ENCODE measurements at places on chromosomes 1 and 21. TPM values are rescaled to one million over a fixed set of nuclear protein-coding genes. Genes with fewer than 3 reads are reported as not detected.

GRCh38 chr1:29201595-29202051 lies 19.9 kb upstream of the SRSF4 start:
- no peak for DNase-seq

The ETV3 gene
- total RNA-seq: 27.0 TPM

The SPRR2B gene
- total RNA-seq: not detected

GRCh38 chr1:230028602-230029223 lies 38.3 kb upstream of the GALNT2 start:
- DNase-seq: no peak

The CAPN8 gene
- not detected for total RNA-seq

DNA sequence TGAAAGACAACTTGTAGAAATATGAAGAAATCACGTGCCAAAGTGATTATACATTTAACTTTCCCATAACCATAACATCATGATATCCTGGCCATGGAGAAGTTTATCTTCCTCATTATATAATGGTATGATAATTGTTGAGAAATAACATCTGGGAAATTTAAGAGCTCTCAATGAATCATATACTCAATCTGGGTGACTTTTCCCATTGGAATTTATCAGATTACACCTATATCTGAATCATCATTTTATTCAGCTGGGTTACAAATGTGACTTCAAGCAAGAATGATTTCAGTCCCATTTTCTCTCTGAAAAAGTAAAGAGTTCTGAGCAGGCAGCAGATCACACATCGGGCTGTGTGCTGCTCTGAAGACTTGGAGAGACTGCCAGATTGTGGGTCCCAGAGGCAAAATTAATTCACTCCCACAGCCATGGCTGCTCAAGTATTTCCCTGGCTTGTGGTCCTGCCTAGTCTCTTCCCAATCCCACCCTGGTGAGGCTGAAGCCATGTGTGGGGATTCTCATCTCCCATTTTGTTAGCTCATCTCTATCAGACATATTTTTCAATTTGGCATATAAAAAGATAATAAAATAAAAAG lies 278.0 kb downstream of the MRPL39 start:
- DNase-seq: no peak

DNA sequence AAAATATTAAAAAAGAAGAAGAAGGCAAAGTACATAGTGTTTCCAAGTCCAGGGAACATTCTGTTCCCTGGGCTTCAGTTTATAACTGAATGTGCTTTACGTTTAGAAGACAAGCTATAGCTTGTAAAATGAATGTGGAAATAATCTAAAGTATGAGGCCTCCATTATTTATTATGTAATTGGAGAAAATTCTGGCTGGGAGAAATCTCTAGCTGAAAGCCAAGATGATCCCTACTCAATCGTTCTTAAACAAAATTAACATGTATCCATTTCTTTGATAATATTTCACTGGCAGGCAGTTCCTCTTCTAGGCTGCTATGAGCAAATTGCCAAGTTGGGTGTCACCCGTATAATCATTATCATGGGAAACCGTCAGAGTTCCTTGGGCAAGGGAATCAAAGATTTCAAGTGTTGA lies 52.2 kb upstream of the ETS2 start:
- no peak for DNase-seq

GRCh38 chr21:17768840-17769446 lies 50.2 kb downstream of the C21orf91 start:
- no peak for DNase-seq

DNA sequence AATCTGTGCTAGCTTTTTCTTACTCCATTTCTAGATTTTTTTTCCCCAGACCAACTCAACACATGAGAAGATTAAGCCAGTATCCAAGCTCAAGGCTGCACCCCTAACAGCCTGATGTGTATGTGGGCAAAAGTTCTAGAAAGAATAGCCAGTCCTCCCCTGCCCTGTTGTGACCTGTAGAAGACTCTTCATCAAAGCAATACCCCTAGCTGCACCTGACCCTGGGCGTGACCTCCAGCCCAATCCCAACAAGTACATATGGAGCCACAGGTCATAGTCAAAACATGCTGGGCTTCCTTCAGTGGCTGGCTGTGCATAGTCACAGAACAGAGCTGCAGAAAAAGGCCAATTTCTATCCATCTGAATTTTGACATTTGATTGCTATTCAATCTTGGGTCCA lies 72.5 kb downstream of the ATP1A1 start:
- no peak for DNase-seq

The C1QA gene
- total RNA-seq: not detected

The DAB1 gene
- not detected for total RNA-seq

The FCER1G gene
- 7.4 TPM for total RNA-seq

The ATP6V1G3 gene
- total RNA-seq: 0.56 TPM

DNA sequence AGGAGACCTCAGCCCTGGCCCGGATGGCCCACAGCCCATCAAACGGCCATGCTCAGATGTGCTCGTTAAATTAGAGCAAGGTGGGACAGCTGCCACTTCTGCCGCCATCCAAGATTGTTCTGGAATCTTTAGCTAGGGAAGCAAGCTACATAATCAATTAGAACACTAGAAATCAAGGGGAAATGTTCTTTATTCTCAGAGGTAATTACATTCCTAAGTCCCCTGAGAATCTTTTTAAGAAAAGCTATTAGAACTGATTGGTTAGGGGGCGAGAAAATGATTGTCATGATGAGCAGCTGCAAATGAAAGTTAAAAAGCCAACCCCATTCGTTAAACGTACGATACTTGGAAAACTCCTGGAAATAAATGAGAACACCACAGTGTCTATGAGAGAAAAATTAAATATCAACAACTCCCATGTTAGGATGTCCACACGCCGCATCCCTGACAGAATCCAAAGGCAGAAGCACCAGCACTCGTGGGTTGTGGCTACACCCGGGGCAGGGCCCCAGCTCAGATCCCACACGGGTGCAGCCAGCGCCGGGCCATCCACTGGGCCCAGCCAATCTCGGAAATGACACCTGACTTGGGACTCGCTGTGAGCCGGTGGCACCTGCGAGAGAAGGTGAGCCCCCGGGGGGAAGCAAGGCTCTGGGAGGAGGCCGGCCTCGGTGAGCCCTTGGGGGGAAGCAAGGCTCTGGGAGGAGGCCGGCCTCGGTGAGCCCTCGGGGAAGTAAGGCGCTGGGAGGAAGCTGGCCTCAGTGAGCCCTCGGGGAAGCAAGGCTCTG lies 37.6 kb downstream of the KRTAP10-1 start:
- no peak for DNase-seq

The CELA2B gene
- not detected for total RNA-seq

- DNase-seq: no peak
Observed at GRCh38 chr1:76827066-76827465, 40.2 kb upstream of the ST6GALNAC5 start.

DNA sequence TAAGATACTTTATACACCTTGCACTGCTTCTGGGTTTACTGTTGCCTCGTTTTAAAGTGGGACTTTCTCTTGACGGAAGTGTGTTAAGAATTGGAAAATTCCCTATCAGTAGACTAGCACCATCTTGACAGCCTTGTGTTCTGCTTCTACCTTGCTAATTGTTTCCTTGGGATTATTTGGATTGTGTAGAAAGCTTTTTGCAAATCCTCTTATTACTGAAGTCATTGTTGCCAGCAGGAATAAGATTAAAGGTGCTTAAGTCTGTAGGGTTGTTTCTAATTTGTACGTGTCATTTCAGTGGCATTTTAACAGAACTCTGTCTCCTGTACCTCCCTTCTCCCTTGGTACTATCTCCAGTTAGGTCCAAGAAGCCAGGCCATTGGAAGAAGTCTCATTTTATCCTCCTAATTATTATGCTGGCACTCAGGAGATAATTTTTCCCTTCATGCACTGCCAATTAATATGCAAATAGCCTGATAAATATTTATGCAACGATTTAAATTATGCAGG lies 107.7 kb downstream of the POU2F1 start:
- DNase-seq: no peak

The AGMAT gene
- 16.6 TPM for total RNA-seq

DNA sequence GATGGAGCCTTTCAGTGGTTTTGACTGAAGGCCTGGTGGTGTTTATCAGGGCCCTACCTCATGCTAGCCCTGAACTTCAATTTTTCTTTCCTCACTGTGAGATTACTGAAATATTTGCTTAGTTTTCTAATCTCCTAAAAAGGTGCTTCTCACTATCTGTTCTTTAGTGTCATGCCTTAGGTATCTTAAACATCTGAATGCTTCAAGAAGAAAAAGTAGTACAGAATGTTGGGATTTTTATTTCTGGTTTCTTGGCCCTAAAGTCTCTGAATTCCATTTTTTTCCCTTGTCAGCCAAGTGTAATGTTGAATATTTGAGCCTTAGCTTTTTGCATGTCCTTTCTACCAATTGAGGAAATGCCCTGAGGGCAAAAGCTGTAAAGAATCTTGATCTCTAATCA lies 47.9 kb upstream of the PRKACB start:
- DNase-seq: no peak

- DNase-seq: no peak
Observed at GRCh38 chr21:16873176-16873575, 639.7 kb upstream of the CXADR start.

DNA sequence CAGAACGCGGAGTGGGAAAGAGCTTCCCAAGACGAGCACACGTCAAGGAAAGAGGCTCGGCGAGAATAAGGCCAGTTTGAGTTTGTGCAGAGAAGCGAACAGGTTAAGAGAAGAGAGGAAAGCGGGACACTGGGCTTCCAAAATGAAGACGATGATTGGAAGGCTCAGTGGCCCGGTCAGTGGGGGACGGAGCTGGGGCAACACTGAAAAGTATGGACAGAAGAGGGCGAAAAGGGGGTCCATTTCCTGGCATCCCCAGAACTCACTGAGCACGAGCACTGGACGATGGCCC lies 258 bp downstream of the CCT3 start:
- no peak for DNase-seq

DNA sequence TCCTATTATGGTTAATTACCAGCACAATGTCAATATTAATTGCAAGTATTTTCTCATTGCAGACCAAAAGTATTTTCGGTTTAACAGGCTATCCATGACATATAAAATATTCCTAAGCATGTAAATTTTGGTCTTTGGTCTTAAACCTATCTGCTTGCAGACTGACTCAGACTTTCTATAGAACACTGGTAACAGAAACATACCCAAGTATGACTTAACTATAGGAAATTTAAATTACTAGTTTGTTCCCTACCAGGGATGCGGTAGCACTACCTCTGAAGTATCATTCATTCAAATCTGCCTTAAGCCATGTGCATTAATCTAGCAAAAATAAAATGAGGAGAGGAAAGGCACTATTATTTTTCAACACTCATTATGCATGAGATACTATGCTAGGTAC lies 2.9 kb downstream of the TAF1A start:
- DNase-seq: no peak

The OR2T33 gene
- total RNA-seq: not detected

- DNase-seq: no peak
Observed at GRCh38 chr1:206668351-206668750, 16.4 kb upstream of the MAPKAPK2 start.

DNA sequence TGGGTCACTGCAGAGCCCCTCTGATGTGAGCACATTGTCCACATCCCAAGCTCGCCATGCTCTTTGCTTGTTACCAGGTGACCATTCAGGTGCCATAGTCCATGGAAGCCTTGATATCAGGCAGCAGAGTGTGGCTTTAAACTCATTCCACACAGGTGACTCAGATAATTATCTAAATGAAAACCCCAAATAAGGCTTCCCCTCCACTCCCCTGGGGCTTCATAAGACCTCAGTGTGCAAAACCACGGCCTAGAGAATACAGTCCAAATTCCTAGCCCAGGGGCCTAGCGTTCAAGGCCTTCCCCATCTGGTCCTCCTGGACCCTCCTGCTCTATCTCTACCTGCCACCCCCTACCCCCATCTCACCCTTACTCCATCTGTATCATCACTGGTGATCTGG lies 97.1 kb downstream of the ARHGEF10L start:
- DNase-seq: no peak

The SLC44A5 gene
- not detected for total RNA-seq

The GBP1 gene
- 79.2 TPM for total RNA-seq

DNA sequence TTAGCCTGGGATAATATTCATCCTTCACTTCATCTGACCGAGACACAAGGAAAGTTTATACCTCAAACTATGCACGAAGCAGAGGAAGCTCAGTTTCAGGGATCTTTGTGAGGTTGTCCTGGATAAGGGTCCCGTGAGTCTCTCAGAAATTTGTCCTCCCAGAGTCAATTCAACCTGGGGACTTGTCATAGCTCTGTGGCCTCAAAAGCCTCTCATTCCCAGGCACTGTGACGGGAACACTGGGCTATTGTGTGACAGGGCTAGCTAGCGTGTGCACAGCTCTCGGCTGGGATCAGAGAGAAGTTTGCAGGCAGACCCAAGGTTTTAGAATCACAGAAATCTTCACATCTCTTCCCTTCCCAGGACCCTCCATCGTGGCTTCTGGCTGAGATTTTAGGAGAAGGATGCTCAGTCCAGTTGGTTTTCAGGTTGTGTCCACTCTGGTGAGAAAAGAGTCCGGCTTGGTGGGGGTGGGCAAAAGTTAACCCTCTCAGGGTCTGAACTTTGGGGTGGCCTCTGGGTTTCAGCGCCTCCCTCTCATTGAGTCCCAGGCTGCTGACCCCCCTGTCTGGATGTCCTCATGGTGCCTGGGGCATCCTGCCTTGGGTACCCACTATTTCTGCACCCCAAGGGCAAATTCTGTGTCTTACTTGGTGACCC lies 20.4 kb upstream of the LBR start:
- DNase-seq: no peak

GRCh38 chr1:18879791-18880309 lies 20.4 kb upstream of the TAS1R2 start:
- DNase-seq: no peak

Data from activated naive CD4-positive, alpha-beta T cell treated with anti-CD3 and anti-CD28 coated beads, Interleukin-2, amount 50 U/mL, for 72 hours (primary cell).